ENCODE measurements at places on chromosomes 1 and 21.

GRCh38 chr1:31701091-31701736, 2.6 kb downstream of the COL16A1 start:
- DNase-seq = no peak

DNA sequence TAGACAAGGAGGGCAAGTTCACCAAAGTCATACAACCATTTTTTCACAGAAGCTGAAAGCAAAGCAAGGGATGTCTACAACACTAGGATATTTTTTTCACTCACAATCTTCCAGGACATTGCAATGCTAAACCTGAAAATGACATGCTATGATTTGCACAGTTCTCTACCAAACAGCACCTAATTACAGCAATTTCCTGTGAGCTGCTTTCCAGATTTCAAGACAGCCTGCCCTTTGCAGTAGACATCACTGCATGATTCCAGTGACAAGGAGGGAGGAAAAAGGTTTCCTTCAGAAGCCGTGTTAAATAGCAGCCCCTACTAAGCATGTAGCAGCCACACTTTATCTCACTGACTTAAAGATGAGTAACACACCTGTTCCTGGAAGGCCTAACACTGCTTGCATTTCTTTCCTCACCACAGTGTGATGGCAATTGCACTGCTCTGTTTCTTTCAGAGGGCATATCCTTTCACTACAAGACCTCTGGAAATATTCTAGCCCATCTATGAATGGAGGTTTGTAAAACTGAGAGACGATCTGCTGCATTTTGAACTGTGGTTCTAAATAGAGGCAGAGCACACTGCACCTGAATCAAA, 97.1 kb downstream of the DUSP10 start:
- no peak for DNase-seq

GRCh38 chr1:41607808-41608207, 123.3 kb upstream of the EDN2 start:
- DNase-seq = no peak

- DNase-seq = no peak
Measured at GRCh38 chr1:29156543-29157268, 25.0 kb downstream of the SRSF4 start.

DNA sequence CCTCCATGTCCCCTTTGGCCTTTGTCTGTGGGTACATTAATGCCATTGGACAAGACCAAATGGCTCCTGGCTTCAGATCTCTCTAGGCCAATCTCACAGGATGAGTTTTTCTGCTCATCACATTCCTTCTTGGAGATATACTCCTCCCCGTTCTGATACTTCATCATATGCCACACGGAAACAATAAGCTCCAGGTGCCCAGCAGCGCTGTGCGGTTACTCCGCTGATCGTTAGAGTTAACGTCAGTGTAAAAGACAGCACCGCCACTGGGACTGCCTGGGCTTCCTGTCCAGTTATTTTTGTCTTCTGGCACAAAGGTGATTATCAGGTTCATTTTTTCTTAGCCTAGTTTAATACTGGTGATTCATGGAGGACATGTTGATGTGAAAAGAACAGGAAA, 22.5 kb downstream of the CACHD1 start:
- DNase-seq = no peak

DNA sequence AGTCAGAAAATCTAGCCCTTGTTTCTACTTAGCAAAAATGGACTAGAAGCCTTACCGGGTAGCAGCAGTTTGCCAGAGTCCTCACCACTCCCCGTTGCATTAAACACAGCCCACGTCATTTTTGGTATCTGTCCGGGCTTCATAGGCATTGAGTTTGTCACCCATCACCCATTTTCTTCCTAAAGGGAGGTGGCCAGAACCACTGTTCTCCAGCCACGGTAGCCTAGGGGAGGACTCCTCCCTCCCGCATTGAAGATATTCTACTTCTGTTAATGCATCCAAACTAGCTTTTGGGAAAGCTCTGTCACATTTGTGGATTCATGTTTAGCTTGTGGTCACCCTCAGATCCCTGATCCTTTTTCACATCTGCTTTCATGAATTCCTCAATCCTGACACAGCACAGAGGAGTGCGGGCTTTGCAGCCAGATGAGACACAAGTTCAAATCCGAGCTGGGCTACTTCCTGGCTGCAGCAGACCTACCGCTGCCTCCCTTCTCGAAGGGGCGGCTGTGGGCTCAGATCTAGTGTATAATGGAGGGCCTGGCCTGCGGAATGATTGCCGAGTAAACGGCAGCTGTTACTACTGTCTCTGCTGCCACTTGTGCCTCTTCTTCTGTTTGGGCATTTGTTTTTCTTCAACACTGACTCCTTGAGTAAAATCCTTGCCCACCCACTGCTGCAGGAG, 63.2 kb upstream of the EFHD2 start:
- no peak for DNase-seq

DNA sequence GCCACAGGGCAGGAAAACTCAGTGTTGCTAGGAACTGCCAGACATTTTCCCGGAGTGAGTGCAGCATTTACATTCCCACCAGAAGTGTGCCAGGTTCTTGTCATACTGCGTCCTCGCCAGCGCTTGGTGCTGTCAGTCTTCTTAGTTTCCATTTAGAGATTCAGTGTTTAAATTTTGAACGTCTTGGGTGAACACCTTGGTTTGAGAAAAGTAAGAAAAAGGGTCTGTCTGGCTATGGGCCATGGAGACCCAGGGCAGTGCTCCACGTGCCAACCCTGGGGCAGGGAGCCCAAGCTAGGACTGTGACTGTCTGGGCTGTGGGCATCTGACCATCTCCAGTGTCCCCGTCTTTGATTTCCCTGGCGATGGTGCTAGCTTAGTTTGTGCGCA, 16.0 kb downstream of the IBA57 start:
- no peak for DNase-seq

DNA sequence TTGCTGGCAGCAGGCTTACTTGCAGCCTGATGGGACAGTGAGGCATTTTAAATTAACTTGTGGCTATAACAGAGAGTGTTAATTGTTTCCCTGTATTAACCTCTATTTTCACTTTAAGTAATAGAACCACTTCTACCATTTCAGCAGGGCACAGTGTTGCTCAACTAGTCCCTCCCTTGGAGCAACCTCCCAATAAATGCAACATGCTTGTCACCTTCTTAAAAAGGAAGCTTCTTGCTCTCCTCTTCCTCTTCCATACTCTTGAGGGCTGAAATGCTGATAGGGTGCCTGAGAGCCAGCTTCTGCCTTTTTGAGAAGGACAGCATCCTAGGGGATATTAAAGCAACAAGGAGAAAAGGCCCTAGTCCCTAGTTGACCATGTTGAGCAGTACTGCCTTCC, 52.1 kb downstream of the C4BPA start:
- no peak for DNase-seq

DNA sequence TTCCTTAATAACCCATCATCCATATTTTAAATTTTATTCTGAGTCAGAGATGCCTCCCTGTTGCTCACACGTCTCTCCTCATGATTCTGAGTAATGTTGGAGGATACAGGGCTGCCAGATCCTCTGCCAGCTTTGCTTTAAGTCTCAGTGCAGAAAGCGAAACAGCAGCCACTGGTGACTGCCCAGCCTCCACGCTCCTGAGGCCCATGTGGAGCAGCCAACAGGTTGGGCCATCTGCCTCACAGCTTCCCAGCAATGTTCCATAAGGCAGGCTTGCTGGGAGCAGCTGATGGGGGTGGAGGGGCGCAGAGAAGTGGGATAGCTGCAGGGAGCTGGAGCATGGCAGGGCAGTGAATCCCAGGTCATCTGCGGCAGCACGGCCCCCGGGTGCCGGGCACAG, 104.2 kb downstream of the IGSF21 start:
- DNase-seq = no peak

DNA sequence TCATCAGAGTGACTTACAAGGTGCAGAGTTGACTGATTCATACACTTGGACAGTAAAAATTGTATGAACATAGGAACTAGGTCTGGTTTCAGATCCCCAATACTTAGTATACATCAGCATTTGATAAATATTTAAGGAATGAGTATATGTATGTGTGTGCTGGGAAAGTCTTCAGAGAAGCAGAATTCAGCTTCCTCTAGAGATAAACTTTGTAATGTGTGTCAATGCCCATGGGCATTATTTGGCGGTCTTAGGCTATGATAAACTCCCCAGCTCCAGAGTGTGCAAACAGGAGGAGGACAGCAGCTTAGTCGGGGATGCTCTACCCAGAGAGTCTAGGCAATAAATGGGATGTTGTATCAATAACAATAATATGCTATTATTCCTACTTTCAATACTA, 2.9 kb upstream of the CAMK1G start:
- no peak for DNase-seq

DNA sequence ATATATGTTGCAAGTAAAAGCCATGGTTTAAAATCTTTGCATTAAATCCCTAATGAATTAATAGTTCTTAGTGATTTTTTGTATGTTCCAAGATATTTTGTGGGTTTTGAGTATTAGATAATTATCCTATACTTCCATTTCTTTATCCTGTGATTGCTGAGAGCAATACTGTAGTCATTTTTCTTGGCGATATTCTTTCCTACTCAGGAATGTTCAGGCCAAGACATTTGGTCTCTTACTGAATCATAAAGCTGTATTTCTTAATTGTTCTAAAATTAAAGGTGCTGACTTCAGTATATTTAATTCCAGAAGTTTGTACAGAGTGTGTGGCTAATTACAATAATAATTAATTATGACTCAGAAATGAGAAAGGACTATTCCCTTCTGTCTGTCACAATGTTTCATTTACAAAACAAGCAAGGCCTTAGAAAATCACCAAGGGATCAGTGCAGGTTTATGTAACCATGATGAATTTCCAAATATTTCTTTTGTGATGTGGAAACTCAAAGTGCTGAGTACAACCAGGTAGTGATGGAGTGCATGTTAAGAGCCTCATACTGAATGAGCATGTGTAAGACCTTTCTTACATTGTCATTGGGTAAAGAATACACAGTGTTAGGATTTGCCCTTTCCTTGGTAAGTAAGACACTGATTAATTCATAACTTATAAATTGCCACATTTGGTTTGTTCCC, 161.2 kb downstream of the HMCN1 start:
- no peak for DNase-seq

GRCh38 chr1:224906340-224906739, 23.1 kb upstream of the DNAH14 start:
- DNase-seq = no peak

All from stimulated activated CD8-positive, alpha-beta memory T cell treated with anti-CD3 and anti-CD28 coated beads, Interleukin-2, amount 100 ng/mL, for 1 hour (primary cell).